ENCODE measurements at places on chromosomes 16 and 17.

DNA sequence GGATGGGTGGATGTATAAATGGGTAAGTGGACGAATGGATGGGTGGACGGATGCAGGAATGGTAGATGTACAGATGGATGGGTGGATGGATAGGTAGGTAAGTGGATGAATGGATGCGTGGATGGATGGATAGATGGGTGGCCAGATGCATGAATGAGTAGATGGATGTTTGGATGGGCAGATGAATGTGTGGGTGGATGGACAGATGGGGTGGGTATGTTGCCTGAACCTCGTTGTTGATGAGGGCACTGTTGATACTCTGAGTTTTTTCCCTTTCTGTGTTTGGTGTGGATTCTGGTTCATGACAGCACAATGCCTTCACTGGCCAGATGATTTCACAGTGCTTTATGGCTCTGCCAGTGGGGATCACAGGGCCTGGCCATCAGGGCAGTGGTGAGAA is 208.3 kb downstream of the NPIPB11 start:
- no peak for DNase-seq

DNA sequence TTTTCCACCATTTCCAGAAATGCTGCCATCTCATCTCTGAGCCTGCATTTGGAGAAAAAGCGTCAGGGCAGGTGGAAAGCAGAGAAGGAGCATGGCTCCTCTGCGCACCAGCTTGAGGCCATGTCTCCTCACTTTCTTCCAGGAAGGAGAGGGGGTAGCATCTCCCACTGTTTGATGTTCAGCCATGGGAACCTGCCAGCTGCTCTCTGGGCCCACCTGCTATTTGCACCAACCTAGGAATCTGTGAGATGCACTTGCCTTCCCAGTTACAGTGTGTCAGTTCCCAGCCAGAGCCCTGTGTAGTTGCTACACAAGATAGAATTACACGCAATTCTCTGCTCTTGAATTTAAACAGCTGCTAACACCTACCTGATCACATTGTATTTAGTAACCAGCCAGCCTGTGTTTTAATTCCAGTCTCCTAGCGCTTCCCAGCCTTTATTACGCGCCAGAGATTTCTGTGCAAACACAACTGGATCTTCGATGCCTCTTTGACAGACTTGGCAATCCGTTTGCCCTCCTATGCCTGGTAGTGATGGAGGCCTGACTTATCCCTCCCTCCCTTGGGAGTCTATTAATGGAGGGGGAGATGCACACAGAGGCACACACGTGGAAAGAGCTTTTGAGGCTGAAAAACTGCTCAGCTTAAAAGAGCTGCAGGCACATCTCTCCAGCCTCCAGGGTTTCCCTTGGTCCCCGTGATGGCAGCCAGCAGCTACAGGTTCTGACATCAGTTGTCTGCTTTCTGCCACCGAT is 98.1 kb upstream of the SEC14L1 start:
- no peak for DNase-seq

DNA sequence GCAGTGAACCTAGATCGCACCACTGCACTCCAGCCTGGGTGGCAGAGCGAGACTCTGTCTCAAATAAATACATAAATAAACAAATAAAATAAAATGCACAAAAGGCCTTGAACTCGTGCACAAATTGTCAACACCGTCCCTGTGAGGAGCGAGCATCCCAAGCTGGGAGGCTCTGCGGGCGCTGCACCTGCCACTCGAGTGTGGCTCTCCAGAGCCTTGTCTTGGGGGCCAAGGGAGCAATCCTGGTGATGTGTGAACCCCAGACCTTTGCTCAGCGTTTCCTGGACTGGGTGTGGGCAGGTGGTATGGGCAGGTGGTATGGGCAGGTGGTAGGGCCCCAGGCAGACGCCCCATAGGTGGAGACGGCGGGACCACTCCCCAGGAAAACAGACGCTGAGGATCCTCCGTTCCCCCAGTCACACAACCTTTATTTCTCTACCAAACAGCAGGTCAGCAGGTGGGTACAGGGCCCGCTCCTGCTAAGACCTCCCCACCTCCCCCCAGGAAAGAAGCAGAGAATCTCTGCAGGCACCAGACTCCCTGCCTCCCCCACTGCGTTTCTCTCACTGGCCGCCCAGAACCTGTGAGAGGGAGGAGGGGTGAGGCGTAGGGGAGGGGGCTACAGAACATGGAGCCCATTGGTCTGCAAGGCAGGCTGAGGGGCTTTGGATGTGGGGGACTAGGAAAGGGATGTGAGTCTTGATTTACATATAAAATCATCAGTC is 7.4 kb upstream of the P2RX1 start:
- no peak for DNase-seq

- peak; percentile 66 for DNase-seq
These were observed 527 bp downstream of the TRAF4 start for GRCh38 chr17:28744104-28744971.

DNA sequence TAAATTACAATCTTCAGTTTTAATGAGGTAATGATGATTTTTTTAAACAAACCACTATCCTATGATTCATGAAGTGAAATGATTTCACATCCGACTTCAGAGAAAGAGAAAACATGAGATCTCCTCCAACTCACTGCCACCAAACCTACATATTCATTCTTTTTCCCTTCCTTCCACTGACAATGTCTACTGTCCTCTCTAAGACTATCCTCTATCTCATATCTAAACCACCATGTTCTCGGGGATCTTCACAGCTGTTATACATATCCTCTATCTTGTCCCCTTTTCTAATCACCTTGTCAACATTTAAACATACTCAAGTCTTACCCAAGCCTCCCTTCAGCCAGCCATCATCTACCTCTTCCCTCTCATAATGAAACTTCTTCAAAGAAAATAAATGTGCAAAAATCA is 53.5 kb downstream of the SMURF2 start:
- peak; percentile 41 for DNase-seq

DNA sequence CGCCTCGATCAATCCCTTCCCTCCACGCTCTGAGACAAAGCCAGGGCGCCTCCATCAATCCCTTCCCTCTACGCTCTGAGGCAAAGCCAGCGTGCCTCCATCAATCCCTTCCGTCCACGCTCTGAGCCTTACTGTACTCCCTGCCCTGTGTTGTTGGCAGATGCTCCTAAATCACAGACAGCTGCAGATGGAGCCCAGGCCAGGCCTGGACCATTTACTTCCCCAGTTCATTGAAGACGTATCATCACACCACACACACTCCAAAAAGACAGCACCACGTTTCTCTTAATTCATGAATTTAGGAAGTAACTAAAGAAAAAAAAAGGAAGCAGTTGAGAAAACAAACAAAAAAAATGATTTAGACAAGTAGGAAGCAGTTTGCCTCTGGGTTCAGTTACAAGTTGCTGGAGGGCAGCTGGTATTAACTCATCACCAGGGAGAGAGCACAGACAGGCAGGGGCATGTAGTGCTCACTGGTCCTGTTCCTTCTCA is 7.4 kb upstream of the CD300LD start:
- DNase-seq = no peak

DNA sequence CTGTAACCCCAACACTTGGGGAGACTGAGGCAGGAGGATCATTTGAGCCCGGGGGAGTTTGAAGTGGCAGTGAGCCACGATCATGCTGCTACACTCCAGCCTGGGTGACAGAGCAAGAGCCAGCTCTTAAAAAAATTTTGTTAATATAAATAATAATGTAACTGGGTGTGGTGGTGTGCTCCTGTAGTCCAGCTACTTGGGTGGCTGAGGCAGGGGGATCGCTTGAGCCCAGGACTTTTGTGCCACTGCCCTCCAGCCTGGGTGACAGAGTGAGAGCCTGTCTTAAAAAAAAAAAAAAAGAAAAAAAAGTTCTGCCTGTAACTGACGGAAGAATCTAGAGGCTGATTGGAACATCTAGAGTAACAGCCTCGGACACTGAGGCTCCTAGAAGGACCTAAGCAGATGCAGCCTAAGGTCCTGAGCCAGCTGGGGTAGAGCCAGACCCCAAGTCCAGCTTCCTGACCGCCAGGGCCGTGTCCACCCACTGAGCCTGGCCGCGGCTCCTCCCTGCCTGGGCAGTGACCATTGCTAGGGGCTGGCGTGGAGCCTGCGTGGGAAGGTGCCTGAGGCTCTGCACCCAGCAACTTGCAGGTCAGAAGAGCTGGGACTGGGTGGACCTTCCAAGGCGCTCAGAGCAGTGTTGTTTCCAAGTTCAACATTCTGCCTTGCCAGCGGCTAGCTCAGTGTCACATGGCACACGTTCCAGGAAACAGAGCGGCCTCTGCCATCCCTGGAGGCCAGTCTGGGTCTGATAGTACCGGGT is 209.4 kb upstream of the CIBAR2 start:
- peak; percentile 93 for DNase-seq

DNA sequence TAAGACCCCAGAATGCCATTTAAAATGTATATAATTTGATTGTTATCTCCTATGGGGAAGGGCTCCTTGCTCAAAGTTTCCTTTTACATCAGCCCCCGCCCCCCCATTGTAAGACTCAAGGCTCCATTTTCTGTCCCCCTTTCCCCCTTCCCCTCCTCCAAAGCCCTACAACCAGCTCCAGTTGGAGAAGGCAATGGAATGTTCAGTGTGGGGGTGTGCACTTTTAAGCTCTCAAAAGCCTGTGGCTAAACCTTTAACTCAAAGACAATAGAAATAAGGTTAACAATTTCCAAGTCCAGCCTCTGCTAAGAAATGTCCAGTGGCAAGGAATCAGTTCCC is 114.7 kb downstream of the NOG start:
- no peak for DNase-seq
